ENCODE measurements at places on chromosomes 5 and 9.

GRCh38 chr5:32630867-32631491 lies 45.6 kb downstream of the SUB1 start:
- DNase-seq = no peak

DNA sequence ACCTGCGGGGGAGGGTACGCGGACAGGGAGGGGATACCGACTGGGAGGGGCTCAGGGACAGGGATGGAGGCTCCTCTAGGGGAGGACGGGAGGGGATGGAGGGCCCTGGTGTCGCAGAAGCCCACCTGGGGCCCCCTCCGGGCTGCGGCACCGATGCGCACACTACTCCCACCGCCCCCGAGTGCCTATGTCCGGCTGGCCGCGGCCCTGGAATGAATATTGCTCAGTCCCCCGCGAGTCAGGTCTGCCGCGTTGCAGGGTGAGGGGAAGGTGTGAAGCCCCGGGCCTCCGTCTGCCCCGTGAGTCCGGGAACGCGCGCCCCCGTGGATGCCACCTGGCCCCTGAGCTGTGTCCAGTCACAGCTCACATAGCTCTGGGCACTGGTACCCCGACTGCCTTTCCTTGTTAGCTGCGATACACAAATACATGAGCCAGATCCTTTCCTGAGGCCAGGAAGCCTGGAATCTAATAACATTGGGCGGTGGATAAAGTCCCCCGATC lies 44.5 kb upstream of the PRSS3 start:
- DNase-seq = no peak

GRCh38 chr9:87515006-87515405 lies 17.3 kb downstream of the DAPK1 start:
- DNase-seq = no peak

DNA sequence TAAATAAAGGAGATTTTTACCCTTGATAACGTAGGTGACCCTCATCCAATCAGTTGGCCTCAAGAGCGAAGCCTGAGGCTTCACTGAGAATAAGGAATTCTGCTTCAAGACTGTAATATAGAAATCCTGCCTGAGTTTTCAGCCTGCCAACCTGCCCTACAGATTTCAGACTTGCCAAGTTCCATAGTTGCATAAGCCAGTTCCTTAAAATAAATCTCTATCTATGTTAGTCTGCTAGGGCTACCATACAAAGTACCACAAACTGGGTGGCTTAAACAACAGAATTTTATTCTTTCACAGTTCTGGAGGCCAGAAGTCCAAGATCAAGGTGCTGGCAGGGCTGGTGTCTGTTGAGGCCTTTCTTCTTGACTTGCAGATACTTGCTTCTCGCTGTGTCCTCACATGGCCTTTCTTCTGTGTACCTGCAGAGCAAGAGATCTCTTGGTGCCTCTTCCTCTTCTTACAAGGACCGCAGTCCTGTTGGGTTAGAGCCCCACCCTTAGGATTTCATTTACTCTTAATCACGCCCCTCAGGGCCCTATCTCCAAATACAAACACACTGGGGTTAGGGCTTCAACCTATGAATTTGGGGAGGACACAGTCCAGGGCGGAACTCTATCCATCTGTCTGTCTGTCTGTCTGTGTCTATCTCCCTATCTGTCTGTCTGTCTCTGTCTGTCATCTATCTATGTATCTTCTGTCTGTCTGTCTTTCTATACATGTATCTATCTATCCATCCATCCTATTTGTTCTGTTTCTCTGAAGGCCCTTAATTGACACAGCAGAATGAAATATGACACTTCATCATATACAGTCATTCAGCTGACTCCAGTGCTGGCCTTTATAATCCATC lies 17.0 kb upstream of the CMBL start:
- DNase-seq = peak; percentile 51

DNA sequence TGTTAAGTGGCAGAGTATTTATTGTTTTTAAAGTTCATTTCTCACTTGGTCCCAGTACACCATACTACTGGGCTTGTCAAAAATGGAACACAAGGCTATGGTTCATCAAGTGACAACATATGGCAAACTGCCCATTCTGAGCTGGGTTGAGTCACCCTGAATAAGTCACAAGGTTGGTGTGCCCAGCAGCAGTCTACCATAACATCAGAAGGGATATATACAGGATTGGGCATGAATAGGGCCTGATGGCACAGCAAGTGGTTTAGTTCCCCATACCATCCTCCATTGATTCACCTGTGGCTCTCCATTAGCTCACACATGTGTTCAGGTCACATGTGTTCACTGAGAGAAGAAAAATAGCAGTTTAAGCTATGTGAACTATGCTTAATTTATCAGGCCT lies 249.8 kb upstream of the PRDM9 start:
- peak; percentile 28 for DNase-seq

DNA sequence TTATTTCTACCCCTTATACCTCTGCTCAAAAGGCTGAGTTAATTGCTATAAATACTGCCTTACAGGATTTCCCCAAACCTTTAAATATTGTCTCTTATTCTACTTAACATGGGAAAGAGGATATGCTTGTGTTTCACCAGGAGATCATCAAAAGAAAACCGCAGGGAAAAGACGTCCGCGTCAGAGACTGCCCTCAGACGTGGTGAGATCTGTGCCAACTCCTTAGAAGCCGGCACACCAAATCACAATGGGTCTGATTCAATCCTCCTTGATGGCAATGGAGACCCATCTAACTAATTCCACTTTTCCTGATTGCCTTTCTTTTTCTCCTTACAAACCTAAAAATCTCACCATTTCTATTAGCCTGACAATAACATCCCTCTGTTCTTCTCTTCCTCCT lies 55.0 kb downstream of the SH3PXD2B start:
- no peak for DNase-seq

- peak; percentile 78 for DNase-seq
These were observed 1740.9 kb upstream of the CDH9 start for GRCh38 chr5:28779161-28779754.

DNA sequence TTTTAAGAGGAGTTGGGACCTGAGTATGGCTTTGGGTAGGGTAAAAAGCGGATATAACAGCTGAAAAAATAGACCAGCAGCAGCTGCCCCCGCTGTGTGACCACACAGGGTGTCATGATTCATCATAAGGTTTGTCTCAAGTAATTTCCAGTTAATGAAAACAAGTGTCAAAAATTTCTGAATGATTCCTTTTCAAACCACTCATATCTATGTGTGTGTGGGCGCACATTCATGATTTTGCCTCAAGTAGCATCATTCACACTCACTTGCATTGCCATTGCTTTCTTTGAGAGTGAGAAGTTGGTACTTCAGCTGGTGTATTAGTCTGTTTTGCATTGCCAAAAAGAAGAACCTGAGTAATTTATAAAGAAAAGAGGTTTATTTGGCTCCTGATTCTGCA lies 12.1 kb upstream of the TNFAIP8 start:
- DNase-seq = no peak

GRCh38 chr5:112308608-112309007 lies 110.5 kb downstream of the EPB41L4A start:
- DNase-seq = no peak

DNA sequence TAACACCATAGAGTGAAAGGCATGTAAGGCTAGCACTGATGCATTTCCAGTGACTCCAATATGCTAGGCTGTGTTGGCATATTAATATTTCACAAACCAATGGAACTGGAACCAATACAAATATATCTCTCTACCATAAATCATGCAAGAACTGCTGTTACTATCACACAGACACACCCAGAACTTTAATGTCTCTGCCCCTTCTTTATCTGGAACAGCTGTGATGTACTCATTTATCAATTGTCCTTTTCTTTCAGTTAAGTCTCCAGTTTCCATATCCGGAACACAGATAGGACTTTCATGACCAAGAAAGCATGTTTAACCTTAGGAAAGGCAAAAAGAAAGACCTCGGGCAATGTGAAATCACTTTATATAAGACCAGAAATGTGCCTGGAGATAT lies 70.3 kb downstream of the SPTLC1 start:
- no peak for DNase-seq

- DNase-seq = peak; percentile 57
These were observed 1.4 kb downstream of the GLIS3 start for GRCh38 chr9:4298255-4299004.

GRCh38 chr5:153952893-153953292 lies 85.8 kb downstream of the FAM114A2 start:
- DNase-seq = no peak

GRCh38 chr5:5242056-5242455 lies 101.9 kb downstream of the ADAMTS16 start:
- no peak for DNase-seq
